IMR-90 (cell line): ENCODE measurements at places on chromosomes 11 and 22. TPM values are rescaled to one million over a fixed set of nuclear protein-coding genes. Genes with fewer than 3 reads are reported as not detected.

DNA sequence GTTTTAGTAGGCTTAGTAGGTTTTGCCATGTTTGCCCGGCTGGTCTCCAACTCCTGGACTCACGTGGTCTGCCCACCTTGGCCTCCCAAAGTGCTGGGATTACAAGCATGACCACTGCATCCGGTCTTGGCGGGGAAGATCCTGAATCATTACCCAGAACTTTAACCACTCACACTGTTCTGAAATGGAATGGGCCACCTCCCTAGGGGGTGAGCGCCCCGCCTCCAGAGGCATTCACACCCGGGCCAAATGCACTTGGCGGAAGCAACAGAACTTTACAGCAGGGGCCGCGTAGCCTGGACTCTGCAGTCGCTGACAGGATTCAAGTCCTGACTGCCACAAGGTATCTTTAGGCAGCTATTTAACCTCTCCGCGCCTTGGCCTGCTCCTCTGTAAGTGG is 5.4 kb downstream of the CCDC86 start:
- H3K4me1 ChIP-seq: peaks cover 14% of the 10 kb centered on the region
- H3K27me3 ChIP-seq: no peaks in the 10 kb centered on the region
- no peak for DNase-seq
- H3K4me3 ChIP-seq: no peak overlapping the region
- no peak overlapping the region for H3K27ac ChIP-seq
- H3K36me3 ChIP-seq: peaks cover 34% of the 10 kb centered on the region

DNA sequence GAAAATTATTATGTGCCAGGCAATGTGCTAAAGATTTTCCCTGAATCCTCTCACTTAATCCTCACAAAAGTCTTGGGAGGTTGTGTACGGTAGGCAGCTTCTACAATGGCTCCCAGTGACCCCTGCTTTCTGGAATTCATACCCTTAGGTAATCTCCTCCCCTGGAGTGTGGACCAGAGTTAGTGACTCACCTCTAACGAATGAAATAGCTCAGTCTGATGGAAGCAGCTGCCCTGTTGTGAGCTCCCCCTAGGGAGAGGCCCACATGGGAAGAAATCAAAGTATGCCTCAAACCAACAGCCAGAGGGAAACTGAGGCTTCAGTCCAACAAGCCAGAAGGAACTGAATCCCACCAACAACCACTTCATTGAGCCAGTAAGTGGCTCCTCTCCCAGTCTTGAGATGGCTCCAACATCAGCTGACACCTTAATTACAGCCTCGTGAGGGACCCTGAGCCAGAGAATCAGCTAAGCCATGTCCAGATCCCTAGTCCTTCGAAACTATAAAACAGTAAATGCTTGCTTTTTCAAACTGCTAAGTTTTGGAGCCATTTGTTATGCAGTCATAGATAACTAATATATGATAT is 98.9 kb upstream of the ISX start:
- no peaks in the 10 kb centered on the region for H3K27me3 ChIP-seq
- no peaks in the 10 kb centered on the region for H3K36me3 ChIP-seq
- DNase-seq: no peak
- H3K4me1 ChIP-seq: no peaks in the 10 kb centered on the region

- DNase-seq: no peak
- no peak overlapping the region for H3K27ac ChIP-seq
- peaks cover 51% of the 10 kb centered on the region for H3K36me3 ChIP-seq
- H3K4me3 ChIP-seq: no peak overlapping the region
Measured at GRCh38 chr22:21694795-21695429, 29.1 kb downstream of the PPIL2 start.

- H3K27me3 ChIP-seq: no peaks in the 10 kb centered on the region
- H3K36me3 ChIP-seq: peaks cover 51% of the 10 kb centered on the region
- H3K27ac ChIP-seq: no peak overlapping the region
- no peak for DNase-seq
Measured at GRCh38 chr11:117225553-117226170, 6.2 kb downstream of the PCSK7 start.

IL10RA gene
- not detected in 2 replicates for total RNA-seq

B3GAT1 gene
- total RNA-seq: not detected in 2 replicates

DNA sequence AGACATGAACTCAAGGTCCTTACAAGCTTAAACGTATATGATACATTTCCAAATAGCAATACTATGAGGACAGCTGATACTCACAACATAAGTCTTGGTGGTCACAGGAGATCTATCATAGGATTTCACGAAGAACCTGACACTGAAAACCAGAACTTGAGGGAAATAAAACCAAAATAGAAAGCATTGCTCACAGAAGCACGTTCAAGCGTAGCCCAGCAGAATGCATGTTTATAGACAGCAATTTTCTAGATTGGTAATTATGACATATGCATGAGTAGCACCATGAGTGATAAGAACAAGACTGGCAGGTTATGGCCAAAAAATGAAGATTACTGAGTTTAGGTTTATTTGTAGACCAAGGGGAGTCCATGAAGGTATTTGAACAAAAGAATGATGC is 243.5 kb downstream of the ETS1 start:
- peaks cover 9% of the 10 kb centered on the region for H3K4me1 ChIP-seq
- H3K27ac ChIP-seq: no peak overlapping the region
- H3K4me3 ChIP-seq: no peak overlapping the region
- H3K36me3 ChIP-seq: no peaks in the 10 kb centered on the region

DNA sequence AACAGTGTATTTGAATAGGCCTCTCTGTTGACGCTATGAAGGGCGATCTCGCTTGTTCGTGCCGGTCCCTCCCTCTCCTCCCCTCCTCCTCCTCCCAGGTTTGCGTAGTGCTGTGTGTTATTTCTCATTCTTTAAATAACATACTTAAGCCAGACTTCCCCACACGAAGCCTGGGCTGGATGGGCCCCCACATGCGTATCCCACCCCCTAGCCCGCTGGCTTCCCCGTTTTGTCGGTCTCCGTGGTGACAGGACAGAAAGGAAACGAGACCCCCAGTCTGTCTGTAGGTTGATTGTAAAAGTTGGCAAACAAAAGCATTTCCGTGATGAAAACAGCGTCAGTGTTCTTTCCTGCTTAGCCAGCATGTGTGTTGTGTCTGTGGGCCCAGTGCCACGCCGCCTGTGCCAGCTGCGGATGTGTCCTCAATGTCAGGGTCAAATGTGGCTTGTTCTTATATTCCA is 27.3 kb downstream of the FAM118A start:
- H3K4me1 ChIP-seq: no peaks in the 10 kb centered on the region; the same call in 1 of the 2 replicates
- no peak for DNase-seq
- no peak overlapping the region for H3K4me3 ChIP-seq
- no peak overlapping the region for H3K27ac ChIP-seq
- peaks cover 53% of the 10 kb centered on the region for H3K36me3 ChIP-seq

CRACR2B gene
- total RNA-seq: 0.28 and 0.54 TPM in 2 replicates

- no peak overlapping the region for H3K27ac ChIP-seq
- H3K4me1 ChIP-seq: no peaks in the 10 kb centered on the region
- DNase-seq: no peak
- H3K4me3 ChIP-seq: no peak overlapping the region
- H3K27me3 ChIP-seq: peaks cover 42% of the 10 kb centered on the region
- no peaks in the 10 kb centered on the region for H3K36me3 ChIP-seq
Measured at GRCh38 chr22:50613291-50613981, 12.8 kb downstream of the MAPK8IP2 start.

POU2AF1 gene
- not detected in 2 replicates for total RNA-seq

NXPE4 gene
- total RNA-seq: not detected in 2 replicates

GRCh38 chr22:22927196-22927887 is 39.7 kb downstream of the IGLL5 start:
- H3K27ac ChIP-seq: no peak overlapping the region
- no peaks in the 10 kb centered on the region for H3K27me3 ChIP-seq
- H3K4me1 ChIP-seq: no peaks in the 10 kb centered on the region
- no peaks in the 10 kb centered on the region for H3K36me3 ChIP-seq

OVOL1 gene
- total RNA-seq: not detected in 2 replicates

DNA sequence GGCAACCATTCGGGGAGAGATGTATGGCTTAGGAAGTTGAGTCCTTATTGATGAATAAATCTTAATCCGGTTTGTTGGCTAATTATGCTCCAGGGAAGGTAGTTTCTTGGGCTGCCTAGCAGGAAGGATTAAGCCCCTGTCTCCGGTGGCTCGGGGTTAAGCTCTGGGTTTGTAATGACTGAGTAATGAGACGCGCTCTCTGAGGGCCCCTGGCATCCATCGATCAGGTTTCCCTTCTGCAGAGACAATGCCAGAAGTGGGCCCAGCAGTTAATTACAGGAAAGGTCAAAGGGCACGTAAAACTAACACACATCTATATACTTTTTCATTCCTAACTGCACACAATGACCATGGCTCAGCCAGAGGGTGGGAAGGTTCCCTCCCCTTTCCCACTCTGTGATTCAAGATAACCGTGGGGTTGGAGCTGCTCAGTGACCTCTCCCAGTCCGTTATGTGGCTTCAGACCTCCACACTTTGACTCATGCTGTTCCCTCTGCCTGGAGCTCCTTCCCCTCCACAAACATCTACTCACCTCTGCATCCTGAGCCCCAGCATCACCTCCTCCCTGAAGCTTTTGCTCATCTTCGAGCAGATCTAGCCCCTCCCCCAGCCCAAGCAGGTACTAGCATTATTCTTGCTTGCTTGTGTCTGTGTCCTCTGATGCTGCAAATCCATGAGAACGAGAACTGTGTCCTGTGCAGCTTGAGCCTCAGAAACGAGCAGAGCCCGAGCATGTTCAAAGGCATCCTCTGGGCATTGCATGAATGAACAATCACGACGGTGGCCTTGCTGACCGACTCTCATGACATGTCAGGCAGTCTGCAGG is 16.6 kb downstream of the SCUBE1 start:
- no peak overlapping the region for H3K4me3 ChIP-seq
- H3K27ac ChIP-seq: no peak overlapping the region
- peaks cover 42% of the 10 kb centered on the region for H3K27me3 ChIP-seq
- no peaks in the 10 kb centered on the region for H3K36me3 ChIP-seq
- H3K4me1 ChIP-seq: no peaks in the 10 kb centered on the region

GRCh38 chr11:36070954-36071330 is 127.1 kb downstream of the LDLRAD3 start:
- no peak overlapping the region for H3K27ac ChIP-seq
- no peaks in the 10 kb centered on the region for H3K36me3 ChIP-seq
- peaks cover 21% of the 10 kb centered on the region for H3K4me1 ChIP-seq
- H3K27me3 ChIP-seq: no peaks in the 10 kb centered on the region

GRCh38 chr11:23284631-23285030 is 424.4 kb upstream of the CCDC179 start:
- H3K4me1 ChIP-seq: peaks cover 2% of the 10 kb centered on the region; the same call in 1 of the 2 replicates
- peak overlapping the region; percentile 57; the same call in 1 of the 2 replicates for H3K27ac ChIP-seq
- H3K27me3 ChIP-seq: no peaks in the 10 kb centered on the region
- H3K36me3 ChIP-seq: no peaks in the 10 kb centered on the region

GRCh38 chr11:76791861-76792260 is 8.7 kb downstream of the TSKU start:
- peak; percentile 78 for DNase-seq
- peaks cover 31% of the 10 kb centered on the region for H3K36me3 ChIP-seq
- no peak overlapping the region for H3K27ac ChIP-seq
- no peak overlapping the region for H3K4me3 ChIP-seq

SMIM35 gene
- total RNA-seq: not detected in 2 replicates

LSP1 gene
- not detected in 2 replicates for total RNA-seq

GRCh38 chr11:134656861-134657540 is 245.0 kb upstream of the B3GAT1 start:
- no peaks in the 10 kb centered on the region for H3K27me3 ChIP-seq
- no peaks in the 10 kb centered on the region for H3K4me1 ChIP-seq
- no peaks in the 10 kb centered on the region for H3K36me3 ChIP-seq
- H3K4me3 ChIP-seq: no peak overlapping the region

DNA sequence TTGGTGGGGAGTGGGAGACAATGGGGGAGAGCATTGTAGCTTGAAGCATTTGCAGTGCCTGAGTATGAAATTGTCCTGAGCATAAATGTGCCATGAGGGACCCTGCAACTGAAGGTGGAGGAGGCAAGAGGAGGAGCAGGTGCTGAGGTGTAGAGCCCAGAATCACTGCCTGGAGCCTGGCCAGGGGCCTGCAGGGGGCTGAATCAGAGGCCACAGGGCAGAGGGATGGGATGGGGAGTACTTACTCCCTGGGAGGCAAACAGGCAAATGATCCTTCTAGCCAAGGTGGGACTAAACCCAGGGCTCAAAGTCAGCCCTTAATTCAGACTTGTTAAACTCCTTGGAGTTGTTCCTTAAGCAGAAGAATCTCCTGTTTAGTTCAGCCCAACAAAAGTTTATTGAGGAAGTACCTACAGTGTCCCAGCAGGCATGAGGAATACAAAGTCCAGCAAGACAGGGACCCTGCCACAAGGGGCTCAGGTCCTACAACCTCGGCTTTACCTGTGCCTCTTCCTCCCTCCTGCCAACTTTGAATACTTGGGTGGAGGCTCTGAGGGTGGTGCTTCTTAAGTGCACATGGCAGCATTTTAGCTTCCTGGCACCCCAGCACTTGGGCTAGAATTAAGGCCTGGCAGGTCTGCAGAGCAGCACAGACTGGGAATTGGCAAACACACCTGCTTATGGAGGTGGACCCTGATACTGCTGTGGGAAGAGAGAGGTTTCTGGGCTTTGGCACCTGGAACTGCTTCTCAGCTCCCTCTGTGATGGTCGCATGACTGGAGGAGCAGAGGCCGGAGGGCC is 20.0 kb downstream of the MICAL2 start:
- H3K4me1 ChIP-seq: peaks cover 26% of the 10 kb centered on the region
- peaks cover 1% of the 10 kb centered on the region; the same call in 1 of the 2 replicates for H3K36me3 ChIP-seq
- H3K27me3 ChIP-seq: no peaks in the 10 kb centered on the region
- no peak for DNase-seq
- no peak overlapping the region for H3K27ac ChIP-seq

DNA sequence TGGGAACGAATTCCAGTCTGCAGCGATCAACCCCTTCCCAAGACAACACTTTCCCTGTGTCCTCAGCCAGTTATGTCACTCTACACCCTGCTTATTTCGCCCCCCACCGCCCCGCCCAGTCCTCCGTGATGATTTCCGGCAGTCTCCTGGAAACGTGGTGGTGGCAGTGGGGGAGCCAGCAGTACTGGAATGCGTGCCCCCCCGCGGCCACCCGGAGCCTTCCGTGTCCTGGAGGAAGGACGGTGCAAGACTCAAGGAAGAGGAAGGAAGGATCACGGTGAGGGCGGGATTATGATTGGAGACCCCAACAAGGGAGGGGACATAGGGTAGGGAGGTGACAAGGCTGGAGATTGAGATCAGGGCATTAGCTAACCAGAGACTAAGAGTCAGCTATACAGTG is 4.1 kb downstream of the ROBO3 start:
- peaks cover 2% of the 10 kb centered on the region for H3K4me1 ChIP-seq
- peaks cover 88% of the 10 kb centered on the region for H3K27me3 ChIP-seq
- no peak overlapping the region for H3K4me3 ChIP-seq
- DNase-seq: no peak
- no peak overlapping the region for H3K27ac ChIP-seq
- H3K36me3 ChIP-seq: no peaks in the 10 kb centered on the region

ME3 gene
- 9.0 and 9.2 TPM in 2 replicates for total RNA-seq

AP5B1 gene
- total RNA-seq: 2.2 and 2.5 TPM in 2 replicates
